Natural killer cell (primary cell): ENCODE measurements at places on chromosomes 1 and 21.

GRCh38 chr1:1569341-1569740, 5.3 kb downstream of the SSU72 start:
- DNase-seq, result no peak

DNA sequence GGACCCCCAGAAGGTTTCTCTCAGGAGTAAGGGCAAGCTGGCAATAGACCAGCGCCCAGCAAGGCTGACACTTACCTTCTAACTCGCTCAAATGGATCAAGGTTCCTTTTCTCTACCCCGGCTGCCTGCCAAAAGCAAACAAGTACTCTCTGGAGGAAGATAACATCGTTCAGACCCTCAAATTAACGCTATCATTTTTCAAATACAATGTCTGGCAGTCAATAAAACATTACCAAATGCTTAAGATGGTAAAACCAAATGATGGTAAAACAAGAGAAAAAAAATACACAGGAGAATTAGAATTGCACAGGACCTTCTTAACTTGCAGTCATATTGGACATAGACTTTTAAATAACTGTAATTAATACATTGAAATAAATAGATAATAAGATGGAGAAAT, 148.1 kb downstream of the SPATA46 start:
- DNase-seq, result no peak

DNA sequence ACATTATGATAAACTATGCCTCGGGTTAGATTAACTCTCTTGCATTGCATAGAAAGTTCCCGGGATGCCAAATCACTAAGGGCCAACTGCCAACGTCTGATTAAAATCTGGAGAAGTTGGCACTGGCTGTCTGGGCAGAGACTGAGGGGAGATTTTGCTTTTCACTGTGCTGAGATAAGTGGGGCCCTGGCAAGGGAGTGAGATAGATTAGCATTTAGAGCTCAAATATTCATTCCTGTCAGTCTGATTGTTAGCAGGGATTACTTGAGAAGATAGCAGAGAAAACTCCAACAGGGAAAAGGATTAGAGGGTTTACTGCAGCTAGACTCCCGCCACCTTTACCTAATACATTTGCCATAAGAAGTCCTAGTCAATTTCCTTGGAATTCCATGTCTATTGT, 714.1 kb upstream of the CHRM3 start:
- no peak for DNase-seq

- DNase-seq, result no peak
Observed at GRCh38 chr1:15410884-15411245, 1.2 kb downstream of the EFHD2 start.

DNA sequence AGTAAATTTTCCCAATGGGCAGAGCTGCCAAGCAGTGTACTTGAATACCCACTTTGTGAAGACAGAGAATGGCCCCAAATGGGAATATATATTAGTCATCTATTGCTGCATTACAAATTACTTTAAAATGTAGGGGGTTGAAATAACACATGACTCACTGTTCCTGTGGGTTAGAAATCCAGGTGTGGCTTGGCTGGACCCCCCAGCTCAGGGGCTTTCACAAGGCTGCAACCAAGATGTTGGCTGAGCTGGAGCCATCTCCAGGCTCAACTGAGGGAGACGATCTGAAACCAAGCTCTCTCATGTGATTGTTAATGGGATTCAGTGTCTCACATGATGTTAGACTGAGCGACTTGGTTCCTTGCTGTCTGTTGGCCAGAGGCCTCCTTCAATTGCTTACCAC, 33.4 kb upstream of the ARHGAP29 start:
- DNase-seq, result no peak

GRCh38 chr1:55210990-55211801, 4.0 kb downstream of the USP24 start:
- peak; percentile 33 for DNase-seq

DNA sequence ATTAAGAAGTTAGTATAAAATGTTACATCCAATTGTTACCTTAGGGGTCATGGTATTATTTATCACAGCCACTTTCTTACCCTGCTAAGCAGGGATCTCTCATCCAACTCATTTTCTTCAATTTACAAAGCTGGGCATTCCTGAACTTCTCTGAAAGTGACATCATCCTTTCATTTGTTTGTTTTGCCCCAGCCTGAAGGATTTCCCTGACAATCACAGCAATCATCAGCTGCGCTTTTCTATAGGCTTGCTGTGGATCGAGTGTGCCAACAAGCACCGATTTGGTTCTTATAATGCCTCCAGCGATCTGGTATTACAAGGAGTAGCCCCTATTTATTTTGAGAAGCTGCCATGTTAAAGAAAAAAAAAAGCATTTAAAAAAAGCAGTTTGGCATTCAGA, 240.2 kb downstream of the USH2A start:
- no peak for DNase-seq

- DNase-seq, result no peak
Observed at GRCh38 chr1:30809514-30810263, 52.1 kb upstream of the LAPTM5 start.

- DNase-seq, result no peak
Observed at GRCh38 chr21:45405271-45405818, 380 bp downstream of the COL18A1 start.

- peak; percentile 43 for DNase-seq
Observed at GRCh38 chr1:19688041-19688842, 23.6 kb downstream of the HTR6 start.
